ENCODE measurements at places on chromosomes 12 and 14. TPM values are rescaled to one million over a fixed set of nuclear protein-coding genes. Genes with fewer than 3 reads are reported as not detected.

Gene CHURC1
- 65.4 TPM for total RNA-seq

Gene TPH2
- total RNA-seq: not detected

Gene KLRC2
- total RNA-seq: not detected

Gene CIROP
- 0.13 TPM for total RNA-seq

Gene ERP27
- 4.1 TPM for total RNA-seq

GRCh38 chr14:51869411-51870100 lies 9.1 kb downstream of the GNG2 start:
- DNase-seq: no peak

DNA sequence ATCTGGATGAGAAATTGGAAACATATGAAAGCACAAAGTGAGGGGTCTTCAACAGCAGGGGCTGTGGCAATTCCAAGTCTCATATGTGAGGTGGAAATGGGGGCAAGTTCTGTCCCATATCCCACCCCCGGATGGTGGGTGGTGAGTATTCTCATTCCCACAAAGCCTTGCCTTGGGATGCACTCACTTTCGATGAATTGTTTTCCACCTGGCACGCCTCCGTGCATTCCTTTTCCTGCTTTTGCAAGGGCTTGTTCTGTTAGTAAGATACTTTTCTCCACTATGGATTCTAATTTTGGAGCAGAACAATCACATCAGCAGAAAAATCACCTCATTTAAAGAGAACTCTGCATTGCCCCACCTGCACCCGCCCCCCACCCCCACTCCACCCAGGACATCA lies 3.1 kb downstream of the LACRT start:
- no peak for DNase-seq

GRCh38 chr12:62934239-62934798 lies 631 bp downstream of the PPM1H start:
- peak; percentile 35 for DNase-seq

GRCh38 chr14:61678975-61679374 lies 16.3 kb upstream of the HIF1A start:
- DNase-seq: no peak

GRCh38 chr12:69241438-69242092 lies 2.2 kb downstream of the CPSF6 start:
- no peak for DNase-seq

DNA sequence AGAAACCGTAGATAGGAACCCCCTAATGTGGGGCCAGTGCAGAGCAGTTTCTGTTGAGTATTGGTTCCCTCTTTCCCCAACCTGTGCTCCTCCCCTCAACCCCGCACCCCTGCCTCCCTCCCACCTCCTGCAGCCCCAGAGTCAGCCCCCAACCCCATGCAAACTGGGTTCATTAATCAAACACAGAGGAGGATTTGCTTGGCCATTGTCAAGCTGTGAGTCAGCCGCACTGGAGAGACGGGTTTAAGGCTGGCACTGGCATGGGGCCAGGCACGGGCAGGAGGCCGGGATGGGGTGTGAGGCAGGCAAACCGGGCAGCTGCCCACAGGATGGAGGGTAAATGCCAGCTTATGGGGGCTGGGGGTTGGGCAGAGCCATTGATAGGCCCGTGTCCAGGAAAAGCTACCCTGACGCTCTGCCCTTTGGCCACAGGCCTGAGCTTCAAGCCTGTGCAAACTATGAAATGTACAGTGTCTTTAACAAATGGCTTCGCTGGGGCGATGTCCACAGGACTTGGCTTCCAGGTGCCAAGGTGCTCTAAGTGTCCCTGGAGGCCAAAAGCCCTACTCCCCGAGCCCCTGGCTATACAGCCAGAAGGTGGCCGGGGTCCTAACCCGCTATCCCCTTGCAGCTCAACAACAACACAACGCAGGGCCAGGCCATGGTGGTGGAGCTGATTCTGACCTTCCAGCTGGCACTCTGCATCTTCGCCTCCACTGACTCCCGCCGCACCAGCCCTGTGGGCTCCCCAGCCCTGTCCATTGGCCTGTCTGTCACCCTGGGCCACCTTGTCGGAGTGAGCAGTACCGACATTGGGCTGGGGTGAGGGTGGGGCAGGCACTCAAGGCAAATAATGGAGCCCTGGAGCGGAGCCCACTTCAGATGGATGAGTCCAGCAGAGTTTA lies 1.4 kb downstream of the AQP5 start:
- DNase-seq: peak; percentile 38

DNA sequence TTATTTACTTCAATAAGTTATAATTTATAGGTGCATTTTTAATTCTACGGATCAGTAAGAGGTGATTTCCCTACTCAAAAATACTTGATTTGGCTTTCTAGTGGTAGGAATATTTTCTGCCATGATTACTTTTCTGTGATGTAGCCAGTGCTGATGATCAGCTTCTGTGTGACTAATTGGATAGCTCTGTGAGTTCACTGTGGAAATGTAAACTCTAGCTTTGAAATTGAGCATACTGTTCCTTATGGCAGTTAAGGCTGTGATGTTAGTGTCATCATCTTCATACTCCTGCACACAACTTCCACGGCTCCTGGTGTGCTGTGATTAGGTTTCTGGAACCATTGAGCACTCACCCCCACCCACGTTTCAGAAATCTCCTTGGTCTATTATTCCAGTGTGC lies 48.2 kb downstream of the PLEKHA5 start:
- DNase-seq: no peak

DNA sequence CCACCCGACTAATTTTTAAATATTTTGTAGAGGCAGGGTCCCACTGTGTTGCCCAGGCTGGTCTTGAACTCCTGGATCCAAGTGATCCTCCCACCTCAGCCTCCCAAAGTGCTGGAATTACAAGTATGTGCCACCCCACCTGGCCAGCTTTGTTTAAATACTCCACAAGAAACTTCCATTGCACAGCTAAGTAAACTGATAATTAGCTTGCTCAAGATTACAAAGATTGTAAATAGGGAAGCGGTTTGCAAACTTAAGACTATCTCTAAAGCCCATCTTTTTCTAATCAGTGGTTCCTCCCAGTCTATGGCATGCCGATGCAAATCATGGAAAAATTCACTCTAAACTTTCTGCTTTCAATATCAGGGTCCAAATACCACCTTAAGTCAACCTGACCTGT lies 9.7 kb downstream of the SLC7A8 start:
- no peak for DNase-seq

DNA sequence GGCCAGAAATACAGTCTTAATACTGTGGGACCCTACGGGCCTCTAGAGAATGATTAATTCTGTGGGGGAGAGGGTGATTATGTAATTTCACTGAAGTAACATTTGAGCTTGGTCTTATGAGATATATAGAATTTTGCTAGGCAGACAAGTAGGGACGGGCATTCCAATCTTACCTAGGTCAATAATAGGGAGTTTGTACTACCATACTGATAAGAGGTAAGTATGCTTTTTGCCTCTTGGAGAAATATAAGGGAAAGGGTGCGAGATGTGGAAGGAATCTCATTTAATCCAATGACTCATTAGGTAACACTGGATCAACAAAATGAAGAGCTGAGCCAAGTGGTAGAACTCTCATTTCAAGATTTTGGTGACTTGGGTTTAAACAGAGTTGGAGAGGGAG lies 5.2 kb downstream of the RAB5B start:
- DNase-seq: no peak

DNA sequence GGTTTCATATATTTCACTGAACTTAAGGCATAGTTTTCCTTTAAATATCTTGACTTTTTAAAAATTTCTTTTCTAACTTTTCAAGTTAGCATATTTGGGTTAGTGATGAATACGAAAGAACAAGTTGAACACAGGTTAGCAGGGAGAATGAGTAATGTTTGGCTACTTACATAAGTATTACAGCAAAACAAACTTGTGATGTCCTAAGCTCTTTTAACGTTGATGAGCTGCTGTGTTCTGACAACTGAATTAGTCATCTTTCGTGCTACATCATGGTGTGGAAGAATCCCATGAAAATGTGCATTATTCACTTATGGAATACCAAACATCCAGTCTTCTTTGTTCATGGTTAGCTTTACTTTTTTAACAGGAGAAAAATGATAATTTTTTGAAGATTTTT lies 36.3 kb upstream of the PDZRN4 start:
- DNase-seq: no peak

DNA sequence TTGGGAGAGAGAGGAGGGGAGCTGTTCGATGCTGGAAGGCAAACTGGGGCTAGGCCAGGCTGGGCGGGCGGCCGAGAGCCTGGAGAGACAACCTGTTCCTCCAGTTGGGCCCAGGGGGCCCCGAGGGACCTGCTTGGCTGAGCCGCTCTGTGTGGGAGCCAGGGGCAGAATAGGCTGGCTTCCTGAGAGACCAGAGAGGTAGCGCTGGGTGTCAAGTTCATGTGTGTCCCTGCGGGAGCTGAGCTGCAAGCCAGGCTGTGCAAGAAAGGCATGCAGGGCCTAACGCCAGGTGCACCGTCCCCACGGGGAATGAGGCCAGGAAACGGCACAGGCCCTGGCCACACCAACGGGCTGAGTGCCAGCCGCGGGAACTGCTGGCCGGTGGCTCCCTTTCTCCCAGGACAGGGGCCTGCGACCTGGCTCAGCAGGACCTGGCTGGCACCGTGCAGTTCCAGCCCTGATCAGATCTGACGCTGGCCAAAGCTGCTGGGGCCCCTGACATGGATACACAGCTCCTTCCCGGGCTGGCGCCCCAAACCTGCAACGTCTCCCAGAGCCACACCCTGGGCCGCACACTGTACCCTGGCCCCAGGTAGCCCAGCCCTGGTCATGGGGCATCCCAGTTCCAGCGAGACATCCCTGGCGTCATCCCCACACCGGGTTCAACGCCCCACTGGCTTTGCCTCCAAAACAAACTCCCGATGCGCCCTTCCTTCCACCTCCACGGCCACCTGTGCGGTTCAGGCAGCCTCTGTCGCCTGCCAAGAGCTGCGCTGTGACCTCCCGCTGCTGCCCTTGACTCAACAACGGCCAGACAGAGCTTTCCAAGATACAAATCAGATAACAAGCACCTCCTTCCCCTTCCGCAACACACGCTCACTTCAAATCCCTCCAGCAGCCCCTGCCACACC lies 65.0 kb downstream of the RFLNA start:
- peak; percentile 67 for DNase-seq

GRCh38 chr14:87489196-87489819 lies 503.7 kb downstream of the GALC start:
- no peak for DNase-seq

- no peak for DNase-seq
Measured at GRCh38 chr12:78540606-78541336, 323.8 kb upstream of the SYT1 start.

DNA sequence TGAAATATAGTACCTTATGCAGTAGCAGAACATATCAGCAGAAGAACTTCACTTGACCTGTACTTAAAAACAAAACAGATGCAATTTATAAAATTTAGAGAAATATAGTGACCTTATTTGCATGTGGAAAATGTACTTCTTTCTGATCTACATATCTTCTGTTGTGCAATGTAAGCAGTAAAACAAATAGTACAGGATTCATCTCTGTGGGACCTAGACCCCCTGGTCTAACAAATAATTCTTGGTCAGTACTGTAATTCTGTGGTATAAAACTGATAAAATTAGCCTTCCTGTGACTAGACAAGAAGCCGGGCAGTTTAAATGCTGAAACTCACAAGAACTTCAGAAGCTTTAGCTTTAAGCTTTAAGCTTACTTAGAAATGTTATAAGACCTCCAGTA lies 21.6 kb downstream of the HIF1A start:
- DNase-seq: no peak

DNA sequence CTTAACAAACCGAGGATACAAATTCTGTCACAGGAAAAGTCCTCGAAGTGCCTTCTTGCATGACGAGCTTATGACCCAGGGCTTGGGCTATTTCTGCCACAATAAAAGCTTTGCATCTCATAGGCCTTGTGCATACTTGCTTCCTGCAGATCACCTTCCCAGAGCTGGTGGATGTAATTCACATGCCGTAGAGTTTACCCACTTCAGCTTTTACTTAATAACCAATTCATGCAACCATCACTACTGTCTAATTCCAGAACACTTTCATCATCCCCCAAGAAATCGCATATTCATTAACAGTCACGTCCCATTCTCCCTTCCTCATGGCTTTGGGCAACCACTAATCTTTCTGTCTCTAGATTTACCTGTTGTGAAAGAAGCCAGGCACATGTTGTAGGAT lies 9.0 kb upstream of the BDKRB1 start:
- no peak for DNase-seq

DNA sequence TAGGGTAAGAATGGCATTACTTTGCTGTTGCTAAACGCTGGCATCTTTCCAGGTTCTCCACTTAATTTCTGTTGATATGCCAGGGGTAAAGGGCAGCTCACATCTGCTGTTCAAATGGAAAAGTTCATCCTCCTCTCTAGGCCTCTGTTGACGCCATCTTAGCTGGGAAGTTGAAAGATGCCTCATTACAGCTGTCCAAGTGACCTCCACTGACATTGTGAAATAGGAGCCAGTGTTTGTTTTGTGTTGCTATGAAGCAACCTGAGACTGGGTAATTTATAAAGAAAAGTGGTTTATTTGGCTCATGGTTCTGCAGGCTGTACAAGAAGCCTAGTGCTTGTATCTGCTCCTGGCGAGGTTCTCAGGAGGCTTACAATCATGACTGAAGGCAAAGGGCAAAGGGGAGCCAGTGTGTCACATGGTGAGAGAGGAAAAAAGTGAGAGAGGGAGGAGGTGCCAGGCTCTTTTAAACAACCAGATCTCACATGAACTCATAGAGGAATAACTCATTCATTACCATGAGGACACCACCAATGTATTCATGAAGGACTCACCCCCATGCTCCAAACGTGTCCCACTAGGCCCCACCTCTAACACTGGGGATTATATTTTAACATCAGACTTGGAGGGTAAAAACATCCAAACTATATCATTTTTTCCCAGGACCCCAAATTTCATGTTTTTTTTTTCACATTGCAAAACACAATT lies 3.2 kb upstream of the ADAM21 start:
- DNase-seq: no peak

DNA sequence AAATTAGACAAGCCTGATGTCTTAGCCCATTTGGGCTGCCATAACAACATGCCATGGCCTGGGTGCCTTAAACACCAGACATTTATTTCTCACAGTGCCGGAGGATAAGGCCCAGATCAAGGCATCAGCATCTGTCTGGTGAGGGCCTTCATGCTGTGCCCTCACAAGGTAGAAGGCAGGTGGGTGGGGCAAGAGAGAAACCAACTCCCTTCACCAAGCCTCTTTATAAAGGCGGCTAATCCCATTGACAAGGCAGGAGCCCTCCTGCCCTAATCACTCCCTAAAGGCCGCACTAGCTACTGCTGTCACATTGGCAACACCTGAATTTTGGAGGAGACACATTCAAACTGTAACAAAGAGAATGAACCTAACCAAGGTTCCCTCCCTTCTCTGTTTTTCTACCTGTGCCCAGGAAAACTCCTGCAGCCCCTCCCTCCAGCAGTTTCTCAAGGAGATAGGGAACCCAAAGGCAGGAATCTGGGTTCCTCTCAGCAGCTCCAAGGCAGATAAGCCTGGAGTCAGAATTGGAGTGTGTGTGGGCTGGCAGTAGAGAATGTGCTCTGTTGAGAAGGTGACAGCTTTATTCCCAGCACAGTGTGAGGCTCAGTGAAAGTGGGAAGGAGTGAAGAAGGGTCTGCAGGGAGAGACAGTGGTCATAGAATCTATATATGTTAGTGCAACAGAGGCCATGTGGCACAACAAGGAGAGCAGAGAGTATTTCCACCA lies 21.7 kb upstream of the GPATCH2L start:
- no peak for DNase-seq
